Stimulated activated CD4-positive, alpha-beta T cell treated with anti-CD3 and anti-CD28 coated beads, Interleukin-1b, Interleukin-23, amount 100 ng/mL, for 1 hour (primary cell): ENCODE measurements at places on chromosomes 6 and 20.

DNA sequence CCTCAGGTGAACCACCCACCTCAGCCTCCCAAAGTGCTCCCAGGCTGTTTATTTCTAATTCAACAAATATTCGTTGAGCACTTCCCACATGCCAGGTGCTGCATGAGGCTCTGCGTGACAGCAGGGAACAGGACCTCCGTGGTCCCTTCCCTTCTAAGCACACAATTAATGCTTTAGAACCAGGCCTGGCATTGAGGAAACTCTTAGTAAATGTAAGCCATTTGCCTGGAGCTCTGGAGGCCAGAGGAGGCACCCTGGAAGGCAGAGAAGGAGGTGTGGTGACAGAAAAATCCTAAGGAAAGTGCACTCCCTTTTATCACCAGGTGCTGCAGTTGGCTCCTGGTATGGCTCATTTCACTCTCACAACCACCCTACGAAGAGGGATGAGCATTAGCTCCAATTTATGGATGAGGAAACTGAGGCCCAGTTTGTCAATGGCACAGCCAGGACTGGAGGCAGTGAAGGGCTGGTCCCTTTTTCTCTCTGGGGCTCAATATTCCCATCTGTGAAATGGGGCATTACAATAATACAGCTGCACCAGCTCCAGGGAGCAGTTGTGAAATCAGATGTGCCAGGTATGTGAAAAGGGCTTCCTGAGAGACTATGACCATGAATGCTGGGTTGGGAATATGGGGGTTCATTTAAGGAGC is 8.1 kb upstream of the ID1 start:
- DNase-seq, result no peak

DNA sequence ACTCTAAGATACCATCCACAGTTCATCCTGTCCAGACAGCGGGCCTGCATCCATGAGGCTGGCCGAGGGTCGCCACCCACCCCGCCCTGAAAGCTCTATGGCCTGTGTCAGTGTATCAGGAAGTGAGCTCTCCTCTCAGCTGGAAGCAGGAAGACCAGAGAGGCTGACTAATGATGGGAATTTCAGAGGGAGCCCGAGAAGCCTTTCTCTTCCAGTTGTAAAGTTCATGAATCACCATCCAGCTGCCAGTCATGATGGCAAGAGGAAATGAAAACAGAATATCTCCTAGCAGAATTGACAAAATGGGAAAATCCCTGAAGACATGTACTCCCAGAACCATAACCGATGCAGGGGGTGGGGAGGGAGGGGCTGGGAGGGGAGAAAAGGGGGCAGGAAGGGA is 109.6 kb upstream of the RPS6KA2 start:
- no peak for DNase-seq

GRCh38 chr20:38747495-38748096 is 664 bp upstream of the ACTR5 start:
- DNase-seq, result no peak

GRCh38 chr6:169454204-169454871 is 200.7 kb upstream of the THBS2 start:
- DNase-seq, result no peak

GRCh38 chr20:50541606-50542041 is 31.4 kb downstream of the PTPN1 start:
- no peak for DNase-seq
